ENCODE measurements at places on chromosomes 3 and 15.

DNA sequence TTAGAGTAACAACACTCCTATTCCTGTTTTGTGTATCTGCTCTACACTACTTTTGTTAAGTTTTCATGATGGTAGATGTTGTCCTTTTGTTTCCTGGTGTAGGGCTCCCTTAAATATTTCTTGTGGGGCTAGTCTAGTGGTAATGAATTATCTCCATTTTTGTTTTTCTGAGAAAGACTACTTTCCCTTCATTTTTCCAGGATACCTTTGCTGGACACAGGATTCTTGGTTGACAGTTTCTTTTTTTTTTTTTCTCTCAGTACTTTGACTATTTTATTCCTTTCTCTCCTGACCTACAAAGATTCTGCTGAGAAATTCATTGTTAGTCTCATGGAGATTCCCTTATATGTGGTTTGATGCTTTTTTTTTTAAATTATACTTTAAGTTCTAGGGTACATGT, 37.9 kb downstream of the FAIM start:
- no peak for DNase-seq

DNA sequence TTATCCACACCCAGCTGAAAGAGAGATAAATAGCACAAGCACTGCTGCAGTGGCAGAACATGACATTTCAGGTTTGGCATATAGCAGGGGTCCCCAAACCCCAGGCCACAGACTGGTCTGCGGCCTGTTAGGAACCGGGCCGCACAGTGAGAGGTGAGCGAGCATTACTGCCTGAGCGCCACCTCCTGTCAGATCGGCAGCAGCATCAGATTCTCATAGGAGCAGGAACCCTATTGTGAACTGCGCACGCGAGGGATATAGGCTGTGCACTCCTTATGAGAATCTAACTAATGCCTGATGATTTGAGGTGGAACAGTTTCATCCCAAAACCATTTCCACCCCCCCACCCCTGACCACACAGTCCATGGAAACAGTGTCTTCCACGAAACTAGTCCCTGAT, 54.6 kb downstream of the CCR4 start:
- DNase-seq, result no peak

DNA sequence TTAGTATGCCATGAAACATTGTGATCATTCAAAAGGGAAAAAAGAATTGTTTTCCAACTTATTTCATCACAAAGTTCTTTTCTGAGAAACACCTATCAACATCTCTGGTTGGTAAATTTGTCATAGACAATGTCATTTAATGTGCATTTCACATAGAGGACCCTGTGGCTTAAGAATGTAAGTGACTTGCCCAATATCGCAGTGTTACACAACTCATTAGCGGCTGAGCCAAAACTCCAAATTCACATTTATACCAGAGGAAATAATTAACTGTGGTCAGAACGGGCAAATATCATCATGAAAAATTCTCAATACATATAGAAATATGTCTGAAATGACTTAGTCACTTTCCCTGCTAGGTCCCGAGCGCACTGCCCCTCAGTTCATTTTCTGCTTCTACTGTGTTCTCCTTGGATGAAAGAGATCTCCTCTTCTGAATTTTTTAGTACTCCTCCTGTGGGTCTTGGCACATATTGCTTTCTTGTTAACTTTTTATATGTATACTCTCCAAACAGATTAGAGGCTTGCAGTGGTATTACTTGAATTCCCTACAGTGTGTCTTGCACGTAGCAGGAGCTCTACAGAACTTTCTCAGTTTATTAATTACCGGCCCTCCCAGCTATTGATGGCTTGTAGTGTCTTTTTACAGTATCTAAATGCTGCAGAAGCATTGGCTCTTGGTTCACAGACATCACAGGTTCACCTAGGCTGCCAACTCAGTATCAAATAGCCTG, 33.1 kb downstream of the PTX3 start:
- DNase-seq, result no peak

DNA sequence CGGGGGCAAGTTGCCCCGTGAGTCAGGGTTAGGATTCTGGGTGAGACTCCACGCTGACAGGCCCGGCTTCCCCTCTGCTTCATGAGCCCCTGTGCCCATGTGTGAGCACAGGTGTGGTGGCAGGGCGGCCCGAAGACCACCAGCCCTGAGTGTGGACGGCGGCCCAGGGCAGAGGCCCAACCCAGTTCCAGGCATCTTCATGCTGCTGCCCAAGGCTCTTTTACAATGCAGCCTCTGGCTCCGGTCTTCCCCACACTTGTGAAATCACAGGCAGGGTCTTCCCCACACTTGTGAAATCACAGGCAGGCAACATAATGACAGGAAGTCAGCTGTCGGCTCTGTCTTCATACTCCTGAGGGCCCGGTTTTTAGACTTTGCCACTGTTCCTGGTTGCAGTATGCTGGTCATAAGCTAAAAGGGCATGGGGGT, 78.8 kb downstream of the AAGAB start:
- no peak for DNase-seq

- DNase-seq, result no peak
Observed at GRCh38 chr3:106010829-106011228, 142.0 kb upstream of the CBLB start.

- no peak for DNase-seq
Observed at GRCh38 chr15:51754267-51754666, 2.9 kb downstream of the TMOD2 start.

GRCh38 chr3:187821616-187822317, 76.5 kb upstream of the BCL6 start:
- DNase-seq, result no peak

DNA sequence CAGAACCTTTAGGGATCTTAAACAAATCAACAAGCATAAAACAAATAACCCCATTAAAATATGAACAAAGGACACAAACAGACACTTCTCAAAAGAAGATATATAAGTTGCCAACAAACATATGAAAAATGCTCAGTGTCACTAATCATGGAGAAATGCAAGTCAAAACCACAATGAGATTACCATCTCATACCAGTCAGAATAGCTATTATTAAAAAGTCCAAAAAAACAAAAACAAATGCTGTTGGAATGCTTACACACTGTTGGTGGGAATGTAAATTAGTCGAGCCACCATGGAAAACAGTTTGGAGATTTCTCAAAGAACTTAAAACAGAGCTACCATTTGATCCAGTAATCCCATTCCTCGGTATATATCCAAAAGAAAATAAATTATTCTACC, 423.6 kb downstream of the OTOL1 start:
- DNase-seq, result no peak

GRCh38 chr3:113890256-113890900, 51.8 kb downstream of the GRAMD1C start:
- DNase-seq, result no peak

DNA sequence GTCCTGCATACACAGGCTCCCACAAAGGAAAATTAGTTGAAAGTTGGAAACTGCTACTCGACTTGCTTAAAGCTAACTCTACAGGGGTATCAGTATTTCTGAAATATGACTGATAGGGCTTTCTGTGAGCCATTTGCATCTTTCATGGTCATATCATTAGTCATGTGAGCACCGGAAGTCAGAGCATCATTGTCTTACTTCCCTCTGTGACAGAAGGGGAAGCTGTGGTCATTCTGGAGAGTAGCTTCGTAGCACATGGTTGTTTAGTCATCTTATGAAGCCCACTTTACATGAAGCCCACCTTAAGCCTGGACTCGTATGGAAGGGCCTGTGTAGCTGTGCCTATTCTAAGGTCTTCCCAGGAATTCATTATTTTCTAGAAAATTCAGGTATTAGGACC, 69.0 kb downstream of the COL6A5 start:
- DNase-seq, result no peak

- no peak for DNase-seq
Observed at GRCh38 chr3:165895919-165896318, 58.7 kb upstream of the BCHE start.

DNA sequence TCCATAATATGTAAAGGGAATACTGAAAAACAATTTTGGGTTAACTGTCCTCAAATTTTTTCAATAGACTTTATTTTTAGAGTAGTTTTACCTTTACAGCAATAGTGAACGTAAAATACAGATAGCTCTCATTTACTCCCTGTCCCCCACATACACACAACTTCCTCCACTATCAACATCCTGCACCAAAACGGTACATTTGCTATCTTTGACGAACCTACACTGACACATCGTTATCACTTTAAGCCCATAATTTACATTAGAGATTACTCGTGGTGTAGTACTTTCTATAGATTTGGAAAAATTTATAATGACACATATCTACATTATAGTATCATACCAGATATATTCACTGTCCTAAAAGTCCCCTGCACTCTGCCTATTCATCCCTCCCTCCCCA, 16.9 kb upstream of the P2RY1 start:
- no peak for DNase-seq

GRCh38 chr3:22380253-22380652, 629.2 kb upstream of the ZNF385D start:
- no peak for DNase-seq

GRCh38 chr3:149209431-149209830, 12.2 kb downstream of the CP start:
- DNase-seq, result no peak

DNA sequence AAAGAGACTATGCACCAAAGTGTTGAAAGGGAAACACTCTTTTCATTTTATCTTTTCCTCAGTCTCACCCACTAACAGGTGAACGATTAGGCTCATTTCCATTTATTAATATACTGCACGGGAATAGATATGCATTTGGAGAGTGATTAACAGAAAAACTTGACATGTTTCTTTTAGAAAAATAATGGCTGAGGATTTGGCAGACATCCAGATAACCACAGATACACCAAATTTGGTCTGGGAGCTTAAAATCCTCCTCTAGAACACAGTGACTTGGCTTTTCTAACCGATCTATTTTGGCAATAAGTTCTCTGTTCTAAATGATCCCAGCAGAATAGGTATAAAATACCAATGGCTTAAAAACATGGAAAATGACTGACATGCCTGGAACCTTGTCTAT, 459.3 kb upstream of the SGO1 start:
- no peak for DNase-seq

DNA sequence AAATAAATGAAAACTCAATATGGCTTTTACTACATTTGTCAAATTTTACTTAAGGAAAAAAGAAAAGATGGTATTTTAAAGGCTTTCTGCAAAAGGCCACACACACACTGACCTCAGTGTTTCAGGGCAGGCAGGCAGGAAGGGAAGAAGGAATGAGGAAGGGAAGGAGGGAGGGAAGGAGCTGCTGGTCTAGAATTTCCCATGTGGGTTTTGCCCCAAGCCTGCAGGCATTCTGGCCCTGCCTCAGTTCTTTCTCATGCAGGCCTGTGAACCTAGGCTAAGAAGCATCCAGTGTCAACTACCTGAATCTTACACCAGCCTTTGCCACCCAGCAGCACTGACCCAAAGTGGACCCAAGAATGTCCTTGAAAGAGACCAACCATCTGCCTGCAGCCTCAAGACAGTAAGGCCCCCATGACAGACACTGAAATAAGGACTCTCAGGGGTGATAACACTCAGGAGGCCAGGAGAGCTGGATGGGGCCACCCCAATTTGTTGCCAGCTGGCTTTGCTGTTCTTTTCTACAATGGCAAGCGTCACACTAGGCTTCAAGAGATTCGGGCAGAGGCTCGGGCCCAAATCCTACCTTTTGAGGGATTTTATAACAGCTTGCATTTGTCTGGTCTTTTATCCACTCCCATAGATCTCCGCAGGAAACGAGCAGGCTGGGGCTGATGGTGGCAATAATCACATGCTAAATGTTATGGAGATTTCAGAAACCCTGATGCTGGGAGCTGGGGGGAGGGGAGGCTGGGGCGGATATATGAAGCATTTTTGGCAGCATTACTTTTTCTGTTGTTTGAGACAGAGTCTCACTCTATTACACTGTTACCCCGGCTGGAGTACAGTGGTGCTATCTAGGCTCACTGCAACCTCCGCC, 51.4 kb downstream of the XXYLT1 start:
- DNase-seq, result no peak

DNA sequence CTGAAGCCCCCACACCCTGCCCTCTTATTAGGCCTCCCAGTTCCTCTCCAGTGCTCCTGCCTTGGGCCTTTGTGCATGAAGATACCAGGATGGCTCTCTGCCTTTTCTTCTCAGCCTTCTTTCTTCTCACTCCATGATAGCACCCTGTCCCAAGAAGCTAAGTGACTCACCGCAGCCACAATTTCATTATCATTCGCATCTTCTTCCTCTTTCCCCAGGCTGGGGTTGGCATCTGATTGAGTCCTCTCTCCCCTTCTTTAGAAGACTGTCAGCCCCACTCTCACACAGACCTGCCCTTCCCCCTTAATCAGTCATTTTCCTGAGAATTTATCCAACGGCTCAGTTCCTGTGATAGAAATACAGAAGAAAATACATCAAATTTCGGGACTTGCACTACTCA, 102.0 kb downstream of the STAC start:
- DNase-seq, result no peak

- no peak for DNase-seq
Observed at GRCh38 chr3:169914321-169914720, 2.9 kb downstream of the SAMD7 start.

- DNase-seq, result no peak
Observed at GRCh38 chr15:74385733-74386132, 18.3 kb upstream of the CYP11A1 start.

- DNase-seq, result no peak
Observed at GRCh38 chr3:39980058-39980457, 170.6 kb downstream of the MYRIP start.

DNA sequence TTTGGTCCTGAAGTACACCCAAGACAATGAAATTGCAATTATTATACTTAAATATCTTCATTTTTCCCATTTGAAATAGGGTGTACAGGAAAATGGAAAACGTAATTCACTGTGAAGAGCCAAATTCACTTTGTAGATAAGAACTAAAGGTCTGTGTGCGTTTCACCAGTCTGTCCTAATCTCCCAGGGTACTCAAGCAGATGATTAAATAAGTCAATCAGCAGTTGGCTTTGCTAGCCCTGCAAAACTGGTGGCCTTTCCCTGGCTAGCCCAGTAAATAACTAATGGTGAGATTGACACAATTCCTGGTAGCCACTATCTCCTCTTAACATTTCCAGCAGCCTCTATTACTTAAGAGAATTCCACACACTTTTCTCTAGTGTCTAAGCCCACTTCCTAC, 389.3 kb downstream of the TBL1XR1 start:
- DNase-seq, result no peak

DNA sequence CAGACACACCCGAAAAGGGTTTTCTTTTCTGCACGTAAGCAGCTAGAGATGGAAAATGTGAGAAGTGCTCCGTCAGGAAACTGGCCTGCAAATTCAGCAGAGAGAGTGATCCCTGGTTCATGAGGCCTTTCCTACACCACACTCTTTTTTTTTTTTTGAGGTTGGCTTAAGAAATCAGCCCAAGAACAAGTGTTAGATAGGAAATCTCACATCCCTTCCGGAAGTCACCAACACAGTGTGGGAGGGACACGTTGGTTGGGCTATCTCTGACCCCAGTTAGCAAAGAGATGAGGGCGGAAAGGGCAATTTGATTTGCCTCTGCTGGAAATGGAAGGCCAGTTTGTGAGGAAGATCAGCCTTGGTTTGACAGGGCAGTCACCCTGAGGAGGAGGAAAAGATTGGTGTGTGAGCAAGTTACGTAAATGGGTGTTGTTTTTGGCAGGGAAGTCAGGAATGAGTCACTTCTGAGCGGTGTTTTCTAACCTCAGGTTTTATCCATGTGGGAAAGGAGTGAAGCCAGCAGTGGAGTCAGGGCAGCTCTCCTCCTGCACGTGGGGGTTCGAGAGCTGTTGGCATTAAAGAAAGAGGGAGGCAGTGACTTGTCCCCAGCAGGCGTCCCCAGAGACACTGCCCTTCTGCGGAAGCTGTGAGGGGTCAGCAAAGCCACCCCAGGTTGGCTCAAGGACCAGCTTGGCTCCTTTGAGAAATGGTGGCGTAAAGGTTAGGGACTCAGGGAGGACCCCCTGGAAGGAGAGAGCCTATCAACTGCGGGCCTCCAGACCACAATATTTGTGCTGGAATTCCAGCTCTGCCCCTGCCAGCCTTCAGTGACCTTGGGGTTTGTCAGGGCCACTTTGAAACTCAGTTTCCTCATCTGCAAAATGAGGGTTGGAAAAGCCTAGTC, 237.6 kb upstream of the BHLHE40 start:
- DNase-seq, result no peak

Data from stimulated activated CD8-positive, alpha-beta memory T cell treated with anti-CD3 and anti-CD28 coated beads, Interleukin-4, amount 100 ng/mL, for 1 hour (primary cell).